ENCODE measurements at places on chromosomes 5 and 9.

DNA sequence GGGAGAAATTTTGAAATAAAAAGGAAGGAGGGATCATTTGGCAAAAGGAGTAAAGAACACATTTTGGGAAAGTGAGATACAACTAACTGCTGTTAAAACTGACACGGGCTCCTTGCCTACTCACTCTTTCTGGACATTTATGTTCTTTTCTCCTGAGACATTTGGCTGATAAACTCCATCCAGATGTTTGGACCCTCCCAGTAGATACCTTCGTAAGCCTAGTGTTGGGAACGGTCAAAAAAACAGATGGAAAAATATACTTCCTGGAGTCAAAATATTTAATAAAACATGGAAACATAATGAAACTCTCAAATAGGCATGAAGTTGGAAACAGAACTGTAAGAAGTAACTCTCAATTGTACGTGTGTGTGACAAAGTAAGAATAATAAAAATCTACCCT is 360.1 kb upstream of the RIOK2 start:
- no peak for DNase-seq

DNA sequence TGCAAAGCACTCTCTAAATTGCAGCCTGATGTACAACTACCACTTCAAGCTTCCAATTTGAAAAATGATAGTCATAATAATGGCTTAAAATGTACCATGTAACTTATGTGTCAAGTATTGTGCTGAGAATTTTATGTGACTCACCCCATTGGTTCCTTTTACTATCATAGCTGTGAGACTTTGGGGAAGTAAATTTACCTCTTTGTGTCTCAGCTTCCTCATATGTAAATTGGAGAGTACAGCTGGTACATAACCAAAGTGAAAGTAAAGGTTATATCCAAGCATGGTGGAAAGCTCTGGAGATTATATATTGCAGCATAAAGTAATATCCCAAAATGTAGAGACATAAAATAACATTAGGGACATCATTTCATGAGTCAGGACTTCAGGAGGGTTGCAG is 2200.4 kb upstream of the C9orf72 start:
- no peak for DNase-seq

- no peak for DNase-seq
Measured at GRCh38 chr5:17309462-17309861, 92.0 kb downstream of the BASP1 start.

GRCh38 chr9:135991771-135992170 is 30.6 kb upstream of the UBAC1 start:
- no peak for DNase-seq

- DNase-seq, result no peak
Measured at GRCh38 chr9:98993570-98993945, 49.9 kb downstream of the COL15A1 start.

- DNase-seq, result peak; percentile 56
Measured at GRCh38 chr9:133782157-133783130, 44.3 kb upstream of the SARDH start.
